ENCODE measurements at places on chromosomes 13 and 19.

DNA sequence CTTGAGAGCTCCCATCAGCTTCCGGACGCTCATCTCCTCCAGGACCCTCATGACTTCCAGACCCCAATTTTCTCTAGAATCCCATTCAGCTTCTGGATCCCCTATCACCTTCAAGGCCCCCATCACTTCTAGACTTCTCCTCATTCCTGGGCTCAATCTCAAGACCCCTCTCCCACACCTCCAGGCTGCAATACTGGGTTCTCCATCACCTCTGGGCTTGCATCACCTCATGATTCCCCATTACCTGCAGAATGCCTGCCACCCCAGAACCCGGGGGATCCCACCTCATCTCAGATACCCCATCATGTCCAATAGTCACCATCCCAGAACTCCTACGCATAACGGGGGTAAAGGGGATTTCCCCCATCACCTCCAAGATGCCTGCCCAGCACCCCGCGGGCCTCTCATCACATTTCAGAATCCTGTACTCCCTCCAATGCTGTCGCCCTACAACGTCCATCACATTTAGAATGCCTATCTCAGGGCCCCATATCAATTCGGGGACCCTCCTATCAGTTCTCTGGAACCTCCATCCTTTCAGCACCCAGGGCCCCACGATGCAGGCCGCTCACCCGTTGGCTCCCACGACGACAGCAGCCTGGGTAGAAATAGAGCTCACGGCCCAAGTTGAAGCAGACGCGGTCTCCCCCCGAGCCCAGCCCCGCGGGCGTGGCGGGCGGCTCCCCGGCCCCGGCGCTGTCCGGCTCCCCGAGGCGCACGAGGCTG, 738 bp downstream of the DMWD start:
- no peak for DNase-seq

DNA sequence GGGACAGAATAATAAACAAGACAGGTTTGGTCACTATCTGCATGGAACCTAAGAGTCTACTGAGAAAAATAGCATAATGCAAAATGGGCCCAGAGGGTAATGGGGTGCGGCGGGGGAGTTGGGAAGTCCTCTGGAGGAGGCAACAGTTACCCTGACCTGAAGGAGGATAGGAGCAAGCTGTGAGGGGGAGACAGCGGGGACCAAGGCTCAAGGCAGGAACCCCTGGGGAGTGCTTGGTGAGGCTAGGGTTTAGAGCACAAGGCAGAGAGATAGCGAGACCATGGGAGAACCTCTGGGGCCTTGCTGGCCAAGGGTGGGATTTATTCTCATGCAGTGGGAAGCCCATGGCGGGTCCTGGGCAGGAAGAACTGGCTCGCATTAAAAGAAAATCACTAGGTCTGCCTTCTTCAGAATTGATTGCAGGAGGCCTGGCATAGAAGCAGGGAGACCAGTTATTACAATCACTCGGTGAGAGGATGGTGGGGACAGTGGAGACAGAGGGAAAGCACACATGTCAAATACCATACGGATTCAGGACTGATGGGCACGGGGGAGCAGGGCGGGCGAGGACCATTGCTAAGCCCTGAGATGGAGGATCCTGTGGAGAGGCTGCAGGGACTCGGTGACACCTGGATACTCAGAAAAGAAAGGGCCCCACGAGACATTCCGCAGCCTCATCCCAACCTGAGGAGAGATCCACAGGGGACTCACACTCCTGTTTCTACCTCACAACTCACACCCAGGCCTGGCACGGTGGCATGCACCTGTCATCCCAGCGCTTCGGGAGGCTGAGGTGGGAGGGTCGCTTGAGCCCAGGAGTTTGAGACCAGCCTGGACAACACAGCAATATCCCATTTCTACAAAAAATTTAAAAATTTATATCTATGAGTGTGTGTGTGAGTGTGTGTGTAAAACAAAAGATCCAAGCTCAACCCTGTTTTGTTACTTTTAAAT, 110.4 kb downstream of the URI1 start:
- no peak for DNase-seq

DNA sequence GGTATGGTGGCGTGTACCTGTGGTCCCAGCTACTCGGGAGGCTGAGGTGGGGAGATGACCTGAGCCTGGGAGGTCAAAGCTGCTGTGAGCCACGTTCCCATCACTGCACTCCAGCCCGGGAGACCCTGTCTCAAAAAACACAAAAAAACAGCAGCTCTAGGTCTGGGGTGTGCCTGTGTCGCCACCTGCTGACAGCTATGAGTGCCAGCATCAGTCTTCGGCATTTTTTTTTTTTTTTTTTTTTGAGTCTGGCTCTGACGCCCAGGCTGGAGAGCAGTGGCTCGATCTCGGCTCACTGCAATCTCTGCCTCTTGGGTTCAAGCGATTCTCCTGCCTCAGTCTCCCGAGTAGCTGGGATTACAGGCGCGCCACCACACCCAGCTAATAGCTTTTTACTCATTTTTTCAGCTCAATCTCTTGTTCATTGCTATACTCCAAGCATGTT, 10.1 kb downstream of the AP2S1 start:
- DNase-seq, result peak; percentile 73

DNA sequence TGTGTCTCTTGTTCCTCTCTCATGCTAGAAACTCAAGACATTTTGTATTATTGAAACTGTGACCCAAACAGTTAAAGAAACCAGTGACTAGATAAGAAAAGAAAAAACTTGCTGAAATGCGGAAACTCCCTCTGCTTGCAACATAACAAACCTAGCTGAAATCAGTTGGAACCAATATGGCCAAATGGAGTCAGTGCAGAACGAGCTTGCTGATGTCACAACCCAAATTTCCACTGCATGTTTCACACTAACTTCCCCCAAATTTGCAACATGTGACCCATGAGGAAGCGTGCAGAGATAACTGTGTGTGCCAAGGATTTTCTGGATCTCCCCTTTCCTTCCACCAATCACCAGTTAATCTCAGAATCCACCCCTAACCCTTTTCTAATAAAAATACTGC, 208.0 kb downstream of the DLEU7 start:
- DNase-seq, result no peak

DNA sequence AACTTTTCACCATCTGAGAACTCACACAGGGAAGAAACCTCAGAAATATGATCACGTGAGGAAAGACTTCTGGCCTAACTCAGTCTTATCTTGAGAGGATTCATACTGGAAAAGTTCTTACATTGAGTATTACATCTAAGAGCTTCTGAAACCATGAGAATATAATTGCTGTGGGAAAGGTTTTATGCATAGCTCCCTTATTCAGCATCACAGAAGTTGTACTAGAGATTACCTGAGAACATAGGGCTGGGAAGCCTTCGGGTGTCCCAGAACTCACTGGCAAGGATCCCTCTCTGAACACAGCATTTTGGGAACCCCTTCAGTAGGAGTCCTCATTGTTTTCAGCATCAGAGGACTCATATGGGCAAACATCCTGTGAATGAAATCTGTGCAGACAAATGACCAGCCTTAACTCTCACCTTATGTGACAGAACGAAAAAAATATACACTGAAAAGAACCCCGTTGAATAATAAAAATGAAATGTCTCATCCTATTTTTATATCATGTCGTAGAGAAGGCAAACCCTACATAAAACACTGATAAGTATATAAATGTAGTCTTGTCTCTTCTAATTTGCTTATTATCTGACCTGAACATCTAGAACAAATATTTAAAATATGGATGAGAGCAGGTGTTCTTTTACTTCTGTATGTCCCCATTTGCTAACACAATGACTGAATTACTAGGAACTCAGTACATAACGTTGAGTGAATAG, 14.2 kb downstream of the ZNF274 start:
- DNase-seq, result no peak

GRCh38 chr19:45016388-45017314, 15.4 kb downstream of the RELB start:
- peak; percentile 31 for DNase-seq

DNA sequence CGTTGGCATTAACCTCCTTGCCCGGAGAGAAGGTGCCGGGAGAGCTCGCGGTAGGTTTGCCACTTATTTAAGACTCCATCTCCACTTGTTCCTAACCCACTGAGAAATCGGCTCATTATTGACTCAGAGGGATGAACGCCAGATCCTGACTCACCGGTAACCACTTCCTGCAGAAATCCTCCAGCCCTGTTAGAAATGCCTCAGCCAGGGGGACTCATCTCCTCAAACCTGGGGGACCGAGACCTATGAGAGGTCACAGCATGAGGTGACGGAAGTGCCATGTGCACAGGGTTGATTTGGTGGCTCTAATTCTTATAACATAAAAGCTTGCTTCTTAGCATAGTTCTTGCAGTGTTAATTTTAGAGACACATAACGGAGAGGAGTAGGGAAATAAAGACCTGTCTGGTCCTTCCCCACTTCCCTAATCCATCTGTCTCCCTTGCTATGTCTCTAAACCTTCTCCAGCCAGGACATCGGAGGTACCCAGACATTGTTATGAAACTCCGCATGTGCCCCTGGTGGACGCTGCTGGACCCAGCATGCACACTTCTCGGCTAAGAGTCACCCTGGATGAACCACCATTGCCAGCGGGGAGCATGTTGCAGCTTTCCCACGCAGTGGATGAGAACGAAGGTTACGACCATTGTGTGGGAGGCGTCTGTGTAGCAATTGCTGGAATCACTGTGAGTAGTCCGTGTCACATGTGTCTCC, 158.9 kb downstream of the EFNB2 start:
- DNase-seq, result no peak

DNA sequence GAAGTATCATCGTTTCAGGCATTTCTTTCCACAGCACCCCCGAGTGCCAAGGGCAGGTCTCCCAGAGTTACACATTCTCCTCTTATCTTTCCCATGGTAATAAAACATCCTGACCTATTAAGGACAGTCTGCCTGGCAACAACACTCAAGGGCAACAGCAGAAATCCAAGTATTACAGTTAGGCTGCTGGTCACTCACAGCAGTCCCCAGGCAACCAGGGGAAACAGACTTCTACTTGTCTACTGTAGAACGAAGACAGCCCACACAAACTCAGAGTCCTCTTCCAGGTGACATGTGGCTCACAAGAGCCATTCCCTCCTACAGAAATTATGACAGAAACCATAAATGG, 24.3 kb downstream of the RCBTB1 start:
- DNase-seq, result no peak

DNA sequence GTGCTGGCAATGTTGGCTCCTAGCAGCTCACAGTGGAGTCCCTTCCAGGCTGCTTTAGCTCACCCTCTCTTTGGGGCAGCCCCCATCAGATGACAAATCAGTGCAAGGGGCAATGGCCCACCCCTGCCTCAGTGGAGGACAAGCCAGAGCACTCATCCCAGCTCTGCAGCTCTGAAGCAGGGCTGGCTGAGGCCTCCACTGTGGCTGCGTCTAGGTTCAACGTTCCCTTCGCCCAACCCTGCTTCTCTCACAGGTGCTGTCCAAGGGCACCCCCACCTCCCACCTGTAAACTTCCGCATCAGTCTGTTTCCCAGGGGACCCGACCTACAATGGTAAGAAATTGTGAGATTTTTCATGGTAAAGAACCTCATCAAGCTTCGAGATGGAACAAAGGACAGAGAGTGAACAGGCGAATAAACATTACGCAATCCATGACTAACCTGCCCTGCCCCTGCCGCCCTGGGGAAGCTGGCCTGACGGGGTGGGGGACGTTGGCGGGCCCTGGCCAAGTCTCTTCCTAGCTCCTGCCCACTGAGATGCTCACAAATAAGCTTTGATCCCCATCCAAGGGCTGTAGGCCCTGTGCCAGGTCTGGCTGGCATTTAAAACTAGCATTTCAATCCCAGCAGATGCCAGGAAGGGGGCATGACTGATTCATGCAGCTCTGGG, 40.5 kb downstream of the DZIP1 start:
- no peak for DNase-seq

- no peak for DNase-seq
Observed at GRCh38 chr19:42514449-42514848, 13.8 kb downstream of the CEACAM1 start.

DNA sequence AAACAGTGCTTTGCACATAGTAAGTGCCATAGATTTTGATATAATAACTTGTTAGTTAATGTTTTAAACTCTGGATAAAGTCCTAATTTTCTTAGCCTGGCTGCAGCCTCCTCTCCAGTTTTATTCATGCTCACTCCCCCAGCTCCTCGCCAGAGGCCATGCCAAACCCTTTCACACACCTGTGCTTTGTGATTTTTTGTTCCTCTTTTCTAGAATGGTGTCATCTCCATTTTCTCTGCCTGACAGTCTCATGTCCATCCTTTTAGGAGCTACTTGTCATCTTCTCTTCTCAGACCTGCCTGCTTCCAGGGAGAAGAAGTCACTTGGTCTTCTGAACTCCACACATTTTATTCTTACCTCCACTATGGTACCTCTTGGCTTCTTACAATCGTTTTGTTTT, 55.8 kb upstream of the SPATA13 start:
- DNase-seq, result no peak

All from renal pelvis (tissue), 12 donors.